Fibroblast of skin of left quadriceps (primary cell): ENCODE measurements at places on chromosomes 11 and 22.

DNA sequence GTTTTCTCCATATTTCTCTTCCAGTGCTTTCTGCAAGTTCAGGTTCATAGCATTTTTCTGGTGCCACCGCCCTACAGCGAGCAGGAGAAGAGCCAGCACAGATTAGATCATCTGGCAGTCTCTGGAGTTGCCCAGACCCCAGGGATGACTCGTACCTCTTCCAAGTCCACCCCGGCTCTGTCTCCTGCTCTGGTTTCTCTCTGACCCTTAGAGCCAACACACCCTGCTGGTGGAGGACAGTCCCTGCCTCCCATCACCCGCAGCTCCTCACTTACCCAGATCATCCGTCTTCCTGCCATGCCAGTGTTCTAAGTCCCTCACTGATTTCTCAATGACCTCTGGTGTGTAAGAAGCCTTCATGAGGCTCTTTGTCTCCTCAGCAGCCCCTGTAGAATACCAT, 28.0 kb downstream of the TST start:
- no peak for DNase-seq

DNA sequence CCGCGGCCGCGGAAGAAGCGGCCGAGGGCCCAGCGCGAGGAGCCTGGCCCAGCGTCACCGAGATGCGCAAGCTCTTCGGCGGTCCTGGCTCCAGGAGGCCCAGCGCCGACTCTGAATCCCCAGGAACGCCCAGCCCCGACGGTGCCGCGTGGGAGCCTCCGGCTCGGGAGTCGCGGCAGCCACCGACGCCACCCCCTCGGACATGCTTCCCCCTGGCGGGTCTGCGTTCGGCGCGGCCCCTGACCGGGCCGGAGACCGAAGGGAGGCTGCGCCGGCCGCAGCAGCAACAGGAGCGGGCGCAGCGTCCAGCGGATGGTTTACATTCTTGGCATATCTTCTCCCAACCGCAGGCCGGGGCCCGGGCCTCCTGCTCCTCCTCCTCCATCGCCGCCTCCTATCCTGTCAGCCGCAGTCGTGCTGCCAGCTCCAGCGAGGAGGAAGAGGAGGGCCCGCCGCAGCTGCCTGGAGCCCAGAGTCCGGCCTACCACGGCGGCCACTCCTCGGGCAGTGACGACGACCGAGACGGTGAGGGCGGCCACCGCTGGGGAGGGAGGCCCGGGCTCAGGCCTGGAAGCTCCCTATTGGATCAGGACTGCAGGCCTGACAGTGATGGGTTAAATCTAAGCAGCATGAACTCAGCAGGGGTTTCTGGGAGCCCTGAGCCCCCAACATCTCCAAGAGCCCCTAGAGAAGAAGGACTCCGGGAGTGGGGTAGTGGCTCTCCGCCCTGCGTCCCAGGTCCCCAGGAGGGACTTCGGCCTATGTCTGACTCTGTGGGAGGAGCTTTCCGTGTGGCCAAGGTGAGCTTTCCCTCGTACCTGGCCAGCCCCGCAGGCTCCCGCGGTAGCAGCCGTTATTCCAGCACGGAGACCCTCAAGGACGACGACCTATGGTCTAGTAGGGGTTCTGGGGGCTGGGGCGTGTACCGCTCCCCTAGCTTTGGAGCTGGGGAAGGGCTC, 1.2 kb downstream of the ARHGEF17 start:
- peak; percentile 91 for DNase-seq

DNA sequence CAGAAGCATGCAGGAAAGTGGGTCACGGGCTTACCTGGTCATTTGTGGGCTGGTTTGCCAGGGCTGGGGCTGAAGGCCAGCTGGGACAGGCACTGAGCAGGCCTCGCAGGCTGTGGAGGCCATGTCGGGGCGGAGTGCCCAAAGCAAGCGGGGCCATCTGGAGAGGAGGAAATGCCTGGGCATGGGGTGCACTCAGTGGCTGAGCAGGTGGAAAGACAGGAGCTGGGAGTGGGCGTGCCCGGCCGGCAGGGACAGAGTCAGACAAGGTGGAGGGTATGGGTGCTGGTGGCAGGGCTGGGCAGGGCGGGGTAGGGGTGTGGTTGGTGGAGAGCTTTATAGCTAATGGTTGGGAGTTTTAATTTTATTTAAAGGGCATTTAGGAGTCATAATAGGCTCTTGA, 27.4 kb downstream of the DAGLA start:
- DNase-seq, result no peak

GRCh38 chr11:114098927-114099326, 39.4 kb downstream of the ZBTB16 start:
- no peak for DNase-seq

DNA sequence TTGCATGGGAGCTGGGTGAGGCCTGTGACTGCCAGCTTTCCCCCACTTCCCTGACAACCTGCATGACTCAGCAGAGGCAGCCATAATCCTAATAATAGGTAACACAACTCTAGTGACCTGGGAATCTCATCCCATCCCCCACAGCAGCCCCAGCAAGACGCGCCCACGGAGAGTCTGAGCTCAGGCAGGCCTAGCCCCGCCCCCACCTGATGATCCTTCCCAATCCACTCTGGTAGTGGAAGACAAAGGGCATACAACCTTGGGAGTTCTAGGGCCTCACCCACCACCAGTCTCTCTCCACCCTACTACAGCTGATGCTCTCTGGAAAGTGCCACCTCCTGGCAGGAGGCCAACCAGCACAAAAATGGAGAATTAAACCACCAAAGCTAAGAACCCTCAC, 60.3 kb downstream of the CWF19L2 start:
- DNase-seq, result no peak

GRCh38 chr11:115362997-115363396, 141.2 kb downstream of the CADM1 start:
- no peak for DNase-seq

GRCh38 chr22:37726241-37726887, 29.5 kb downstream of the TRIOBP start:
- no peak for DNase-seq

GRCh38 chr22:26364066-26365015, 64.7 kb upstream of the ASPHD2 start:
- DNase-seq, result peak; percentile 42

GRCh38 chr11:47433157-47433556, 6.9 kb upstream of the PSMC3 start:
- no peak for DNase-seq

- peak; percentile 67 for DNase-seq
These were observed 946.0 kb downstream of the FAM181B start for GRCh38 chr11:81787584-81788049.
